ENCODE measurements at places on chromosomes 3 and 15. TPM values are rescaled to one million over a fixed set of nuclear protein-coding genes. Genes with fewer than 3 reads are reported as not detected.

CCR4 gene
- not detected for polyA plus RNA-seq

STAB1 gene
- not detected for polyA plus RNA-seq

RUBCN gene
- polyA plus RNA-seq = 11.6 TPM

TMEM62 gene
- polyA plus RNA-seq = 8.7 TPM

SPESP1 gene
- 22.1 TPM for polyA plus RNA-seq

RTF1 gene
- 29.8 TPM for polyA plus RNA-seq

SYNPR gene
- 8.6 TPM for polyA plus RNA-seq

KY gene
- polyA plus RNA-seq = 3.0 TPM

NR2F2 gene
- 38.7 TPM for polyA plus RNA-seq

GP5 gene
- not detected for polyA plus RNA-seq

TIGIT gene
- polyA plus RNA-seq = not detected

FETUB gene
- polyA plus RNA-seq = not detected

SPTSSB gene
- polyA plus RNA-seq = 5.9 TPM

ABHD5 gene
- 26.0 TPM for polyA plus RNA-seq

CMTM7 gene
- not detected for polyA plus RNA-seq

GNB4 gene
- 4.8 TPM for polyA plus RNA-seq
